Neural crest cell (in vitro differentiated cells): ENCODE measurements at places on chromosomes 12 and 14. TPM values are rescaled to one million over a fixed set of nuclear protein-coding genes. Genes with fewer than 3 reads are reported as not detected.

The CD163 gene
- not detected in 2 replicates for total RNA-seq

The MYL2 gene
- not detected in 2 replicates for total RNA-seq

The TCL1B gene
- not detected in 2 replicates for total RNA-seq

The NOVA1 gene
- total RNA-seq = 62.2 and 62.7 TPM in 2 replicates

The CLEC4E gene
- not detected in 2 replicates for total RNA-seq

The KRT78 gene
- total RNA-seq = not detected in 2 replicates

The LIN7A gene
- total RNA-seq = 5.8 and 6.2 TPM in 2 replicates

GRCh38 chr14:65424531-65424930 lies 12.0 kb downstream of the FUT8 start:
- no peak for DNase-seq

GRCh38 chr12:94806617-94807016 lies 156.3 kb upstream of the TMCC3 start:
- DNase-seq = no peak

- DNase-seq = no peak
Observed at GRCh38 chr14:104107101-104107581, 21.6 kb downstream of the ASPG start.

- DNase-seq = no peak
Observed at GRCh38 chr14:105479431-105480158, 5.0 kb downstream of the CRIP2 start.

DNA sequence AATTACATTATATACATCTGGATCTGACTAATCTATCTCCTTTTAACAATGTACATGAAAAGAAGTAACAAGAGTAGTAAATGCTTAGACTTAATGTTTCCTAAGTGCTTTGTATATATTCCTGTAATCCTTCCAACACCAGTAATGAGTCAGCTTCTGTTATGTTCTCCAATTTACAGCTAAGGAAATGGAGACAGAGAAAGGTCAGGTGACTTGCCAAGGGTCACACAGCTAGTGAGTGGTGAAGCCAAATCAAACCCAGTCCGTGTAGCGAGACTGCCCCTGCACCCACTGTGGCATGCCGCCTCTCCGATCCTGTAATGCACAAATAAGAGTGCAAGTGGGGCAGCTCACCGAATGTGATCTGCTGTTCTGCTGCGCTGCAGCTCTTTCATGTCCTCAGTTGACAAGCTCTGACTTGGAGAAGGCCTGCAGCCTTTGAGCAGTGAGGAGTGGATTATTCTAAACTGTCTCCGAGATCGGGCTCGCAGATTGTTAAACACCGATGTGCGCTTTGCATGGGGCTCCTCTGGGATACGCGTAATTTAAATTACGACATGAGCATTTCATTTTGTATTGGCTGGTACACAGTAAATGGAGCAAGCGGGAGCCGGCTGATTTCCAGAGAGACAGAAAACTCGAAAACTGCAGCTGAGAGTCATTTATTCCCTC lies 65.1 kb upstream of the KTN1 start:
- no peak for DNase-seq

- DNase-seq = no peak
Observed at GRCh38 chr12:71183846-71184245, 26.0 kb upstream of the TSPAN8 start.

DNA sequence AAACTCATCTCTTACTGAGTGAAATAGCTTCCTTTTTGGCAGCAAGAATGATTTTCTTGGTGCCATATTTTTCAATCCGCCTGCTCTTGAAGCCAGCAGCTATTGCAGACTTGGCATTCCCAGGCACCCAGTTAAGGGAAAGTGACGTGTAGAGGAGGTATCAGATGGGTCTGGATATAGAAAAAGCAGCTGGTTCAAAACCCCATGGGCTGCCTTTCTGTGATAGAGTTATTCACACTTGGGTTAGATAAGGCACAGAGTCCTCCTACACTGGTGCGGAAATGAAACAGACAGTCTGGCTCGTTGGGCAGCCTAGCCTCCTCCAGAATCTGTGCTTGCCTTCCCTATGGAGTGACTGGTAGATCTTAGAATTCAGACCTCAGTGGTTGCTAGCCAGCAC lies 62.2 kb downstream of the PTPN11 start:
- no peak for DNase-seq

DNA sequence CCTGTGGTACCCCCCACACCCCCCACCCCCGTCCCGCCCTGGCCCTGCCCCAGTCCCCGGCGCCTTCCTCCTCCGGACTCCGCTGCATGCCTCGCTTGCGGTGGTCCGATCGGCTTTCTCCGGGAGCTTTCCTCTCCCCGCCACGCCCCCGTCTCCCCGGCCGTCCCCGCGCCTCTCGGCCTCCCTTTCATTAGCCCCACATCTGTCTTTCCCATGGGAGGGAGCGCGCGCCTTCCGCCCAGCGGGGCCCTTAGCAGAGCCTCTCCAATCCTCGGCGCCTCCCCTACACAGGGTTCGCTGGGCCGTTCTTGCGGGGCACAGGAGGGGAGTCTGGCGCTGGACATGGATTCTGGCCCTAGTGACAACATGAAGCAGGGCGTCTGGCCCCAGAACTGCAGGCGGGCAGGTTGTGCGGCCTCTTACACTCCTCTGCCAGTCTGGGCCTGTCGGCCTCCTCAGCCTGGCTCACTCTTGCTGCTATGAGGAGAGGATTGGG lies 1.5 kb upstream of the EFS start:
- peak; percentile 77 for DNase-seq
